ENCODE measurements at places on chromosomes 2 and 18.

- no peak for DNase-seq
Observed at GRCh38 chr2:152407204-152407721, 72.3 kb downstream of the FMNL2 start.

- no peak for DNase-seq
Observed at GRCh38 chr2:40155728-40156127, 296.2 kb downstream of the SLC8A1 start.

DNA sequence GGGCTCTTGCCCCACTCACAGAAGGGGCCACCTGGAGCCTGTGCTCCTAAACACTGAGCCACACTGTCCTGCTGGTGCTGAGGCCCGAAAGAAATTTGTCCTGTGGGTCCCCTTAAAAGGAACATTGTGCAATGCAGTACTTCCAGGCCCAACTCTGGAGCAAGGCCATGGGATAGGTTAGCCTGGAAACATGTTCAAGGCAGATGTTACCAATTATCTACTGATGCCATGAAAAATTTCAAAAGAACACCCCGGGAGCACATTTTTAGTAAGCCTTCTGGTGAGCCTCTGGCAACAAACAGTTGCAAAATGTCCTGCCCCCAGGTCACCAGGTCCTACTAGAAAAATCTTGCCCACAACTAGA, 12.3 kb upstream of the PTMA start:
- DNase-seq: no peak

- no peak for DNase-seq
Observed at GRCh38 chr2:233441161-233442027, 87.1 kb downstream of the DGKD start.

DNA sequence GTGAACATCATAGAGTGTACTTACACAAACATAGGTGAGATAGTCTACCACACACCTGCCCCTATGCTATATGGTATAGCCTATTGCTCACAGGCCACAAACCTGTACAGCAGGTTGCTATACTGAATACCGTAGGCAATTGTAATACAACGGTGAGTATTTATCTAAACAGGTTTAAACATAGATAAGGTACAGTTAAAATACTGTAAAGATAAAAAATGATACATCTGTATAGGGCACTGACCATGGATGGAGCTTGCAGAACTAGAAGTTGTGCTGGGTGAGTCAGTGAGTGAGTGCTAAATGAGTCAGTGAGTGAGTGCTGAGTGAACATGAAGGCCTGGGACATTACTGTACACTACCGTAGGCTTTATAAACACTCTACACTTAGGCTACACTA, 267.0 kb upstream of the HS6ST1 start:
- DNase-seq: no peak

DNA sequence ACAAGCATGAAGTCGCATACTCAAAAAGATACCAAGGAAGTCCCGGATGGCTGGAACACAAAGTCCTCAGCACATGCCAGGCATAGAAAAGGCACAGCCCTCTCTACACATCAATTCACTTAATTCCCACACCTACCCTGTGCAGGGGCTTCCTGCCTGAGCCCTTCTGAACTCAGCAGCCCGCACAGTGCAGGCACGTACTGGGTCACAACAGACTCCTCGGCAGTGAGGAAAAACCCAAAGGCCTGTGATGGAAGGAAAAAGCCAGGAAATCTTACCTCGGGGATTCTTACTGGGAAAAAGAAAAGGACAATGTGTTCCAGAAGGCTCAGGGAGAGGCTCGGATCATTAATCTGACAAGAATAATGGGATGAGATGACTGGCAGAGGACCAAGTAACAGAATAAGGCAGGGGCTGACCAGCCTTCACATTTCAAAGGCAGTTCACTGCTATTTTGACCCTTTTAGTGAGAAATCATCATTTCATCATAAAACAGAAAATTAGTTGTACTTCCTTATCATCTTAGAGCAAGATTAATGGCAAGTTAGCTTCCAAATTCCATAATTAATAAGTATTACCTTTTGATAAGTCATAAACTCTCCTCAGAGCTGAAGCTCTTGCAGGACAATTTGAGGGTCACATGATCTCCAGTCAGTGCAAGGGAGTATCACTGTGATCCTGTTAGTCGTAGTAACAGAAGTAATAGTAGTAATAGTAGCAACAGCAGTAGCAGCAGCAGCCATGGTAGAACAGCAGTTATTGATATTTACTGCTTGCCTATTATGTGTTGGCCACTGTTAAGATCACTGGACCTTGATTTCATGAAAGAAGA, 87.4 kb downstream of the STK39 start:
- no peak for DNase-seq

GRCh38 chr2:65093211-65093610, 36.7 kb downstream of the RAB1A start:
- DNase-seq: no peak
